ENCODE measurements at places on chromosomes 3 and 15.

DNA sequence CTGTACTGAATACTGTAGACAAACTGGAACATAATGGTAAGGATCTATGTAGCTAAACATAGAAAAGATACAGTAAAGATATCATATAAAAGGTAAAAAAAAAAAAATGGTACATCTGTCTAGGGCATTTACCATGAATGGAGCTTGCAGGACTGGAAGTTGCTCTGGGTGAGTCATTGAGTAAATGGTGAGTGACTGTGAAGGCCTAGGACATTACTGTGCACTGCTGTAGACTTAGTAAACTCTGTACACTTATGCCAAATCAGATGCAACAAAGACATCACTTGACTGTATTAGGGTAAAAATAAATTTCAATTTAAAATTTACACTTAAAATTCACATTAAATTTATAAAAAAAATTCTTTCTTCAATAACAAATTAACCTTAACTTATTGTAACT, 281.3 kb upstream of the LMCD1 start:
- no peak for DNase-seq

DNA sequence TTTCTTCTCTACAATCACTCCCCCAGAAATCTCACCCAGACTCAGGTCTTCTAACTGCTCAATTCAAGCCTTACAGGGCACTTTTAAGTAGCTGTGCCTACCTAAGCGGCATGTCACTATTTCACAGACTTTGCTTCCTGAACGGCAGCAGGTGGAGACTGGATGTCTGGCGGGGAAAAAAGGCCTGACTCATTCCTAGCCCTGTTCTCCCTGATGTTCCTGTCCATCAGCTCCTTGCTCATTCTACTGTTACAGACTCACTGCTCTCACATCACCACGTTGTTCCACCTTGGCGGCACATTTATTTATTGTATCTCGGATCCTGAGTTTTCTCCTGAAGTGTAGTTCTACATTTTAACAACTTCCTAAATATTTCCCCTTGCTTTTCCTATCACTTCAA, 52.6 kb upstream of the ATP11B start:
- DNase-seq, result no peak

DNA sequence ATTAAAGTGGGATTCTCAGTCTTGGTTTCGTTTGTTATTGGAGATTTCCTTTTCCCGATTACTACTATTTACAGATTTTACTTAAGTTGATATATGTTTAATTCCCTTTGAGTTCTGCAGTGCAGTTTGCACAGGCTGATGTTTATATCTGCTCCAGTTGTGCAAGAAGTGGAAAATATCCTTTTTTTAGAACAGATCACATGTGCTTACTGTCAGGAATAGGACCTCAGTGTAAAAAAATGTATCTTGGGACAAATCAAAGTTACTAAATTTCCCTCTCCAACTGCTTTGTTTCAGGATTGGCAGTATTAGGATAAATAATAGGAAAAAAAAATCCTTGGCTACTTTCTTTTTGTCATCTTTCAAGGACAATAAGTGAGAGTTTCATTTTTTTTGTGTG, 6.9 kb downstream of the MITF start:
- DNase-seq, result no peak

DNA sequence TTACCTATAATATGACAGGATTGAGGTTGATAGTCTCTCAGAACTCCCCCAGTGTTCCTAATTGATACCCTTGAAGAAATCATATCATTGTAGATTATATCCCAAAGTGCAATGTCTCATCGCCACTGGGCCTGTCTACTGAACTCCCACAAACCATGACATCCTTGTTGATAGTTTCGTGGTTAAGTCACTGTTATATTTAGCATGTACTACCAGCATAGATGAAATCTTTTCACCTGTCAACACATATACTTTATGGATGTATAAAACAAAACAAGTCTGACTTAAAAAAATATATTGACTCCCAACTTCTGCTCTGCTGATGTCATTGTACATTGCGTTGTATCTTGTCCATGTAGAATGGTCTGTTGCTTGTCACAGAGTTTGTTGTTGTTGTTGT, 128.1 kb downstream of the IQCH start:
- DNase-seq, result no peak

DNA sequence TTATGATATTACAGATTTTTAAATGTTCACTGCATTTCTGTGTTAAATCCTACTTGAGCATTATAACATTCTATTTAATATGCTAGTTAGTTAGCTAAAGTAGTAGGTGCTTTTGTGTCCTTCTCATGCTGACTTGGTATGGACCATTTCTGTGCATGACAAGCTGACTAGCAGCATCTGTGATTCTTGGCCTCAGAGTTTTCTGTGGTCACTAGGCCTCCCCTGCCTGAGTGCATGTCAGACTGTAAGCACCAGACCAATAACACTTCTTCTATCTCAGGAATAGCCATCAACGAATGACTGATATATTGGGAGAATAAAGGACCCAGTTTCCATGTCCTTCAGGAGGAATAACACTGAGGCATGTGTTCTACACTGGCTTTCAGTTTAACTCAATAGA, 22.6 kb upstream of the SLC7A14 start:
- no peak for DNase-seq

DNA sequence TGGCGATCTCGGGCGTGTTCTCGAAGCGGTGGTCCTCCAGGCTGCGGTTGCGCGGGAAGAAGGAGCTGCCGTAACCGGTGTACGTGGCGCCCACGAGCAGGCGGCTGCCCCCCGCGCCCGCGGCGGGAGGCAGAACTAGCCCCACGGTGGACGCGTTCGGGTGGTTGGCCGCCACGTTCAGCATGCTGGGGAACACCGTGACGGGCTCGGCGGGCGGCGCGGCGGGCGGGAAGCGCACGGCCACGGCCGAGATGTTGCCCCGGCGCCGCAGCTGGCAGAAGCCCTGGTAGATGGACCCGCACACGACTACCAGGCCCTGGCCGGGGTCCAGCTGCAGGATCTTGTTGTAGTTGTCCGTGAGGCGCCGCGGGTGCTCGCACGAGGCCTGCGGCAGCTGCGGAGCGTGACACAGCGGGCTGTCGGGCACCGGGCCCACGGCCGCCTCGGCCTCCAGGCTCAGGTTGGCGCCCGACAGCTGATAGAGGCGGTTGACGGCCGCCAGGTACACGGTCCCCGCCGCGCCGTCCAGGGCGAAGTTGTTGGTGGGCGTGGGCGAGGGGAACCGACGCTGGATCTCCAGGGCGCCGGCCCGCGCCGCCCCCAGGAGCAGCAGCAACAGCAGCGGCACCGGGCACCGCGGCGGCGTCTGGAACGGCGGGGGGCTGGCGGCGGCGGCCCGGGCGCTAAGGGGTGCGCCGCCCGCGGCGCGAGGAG, 397 bp downstream of the PLXND1 start:
- no peak for DNase-seq

GRCh38 chr15:43238671-43239131, 17.9 kb upstream of the EPB42 start:
- DNase-seq, result no peak

Measured in activated CD4-positive, alpha-beta T cell treated with anti-CD3 and anti-CD28 coated beads, Interleukin-2, amount 10 ng/mL, durations not matched to agents 7 days and 5 days (primary cell).